Skeletal muscle tissue (tissue), 5 donors: ENCODE measurements at places on chromosomes 3 and 15. TPM values are rescaled to one million over a fixed set of nuclear protein-coding genes. Genes with fewer than 3 reads are reported as not detected.

The CILP gene
- 38.1 TPM for total RNA-seq

The FBN1 gene
- total RNA-seq, result 439 TPM

The GABRR3 gene
- total RNA-seq, result not detected

The C3orf85 gene
- not detected for total RNA-seq

The C3orf80 gene
- total RNA-seq, result not detected

The GPR149 gene
- total RNA-seq, result not detected

The SCN11A gene
- total RNA-seq, result 2.6 TPM

The MRPS25 gene
- total RNA-seq, result 8.4 TPM

The OR5K2 gene
- total RNA-seq, result not detected

The PRTG gene
- 4.7 TPM for total RNA-seq

The CLEC3B gene
- total RNA-seq, result 129 TPM

The UNC45A gene
- 30.3 TPM for total RNA-seq

The SQOR gene
- 11.5 TPM for total RNA-seq

The WDR49 gene
- 5.7 TPM for total RNA-seq

The AMT gene
- total RNA-seq, result 2.6 TPM

The CAV3 gene
- 222 TPM for total RNA-seq

The CLRN1 gene
- total RNA-seq, result not detected

The CYP1A2 gene
- total RNA-seq, result not detected

The ZMAT3 gene
- total RNA-seq, result 5.2 TPM

The CIAO2A gene
- 54.8 TPM for total RNA-seq

The MEX3B gene
- total RNA-seq, result 11.0 TPM

The GAP43 gene
- total RNA-seq, result 1.0 TPM

The TMCO5A gene
- not detected for total RNA-seq

The JAGN1 gene
- total RNA-seq, result 35.0 TPM

The SH2D7 gene
- total RNA-seq, result not detected

The GOLGA8R gene
- total RNA-seq, result 3.1 TPM

The UTS2B gene
- total RNA-seq, result not detected

The HDC gene
- 2.1 TPM for total RNA-seq

The GALNT15 gene
- total RNA-seq, result 3.7 TPM

The CXCR6 gene
- total RNA-seq, result not detected

The PARP15 gene
- 2.6 TPM for total RNA-seq

The CSPG5 gene
- 1.0 TPM for total RNA-seq

The ROPN1 gene
- total RNA-seq, result not detected

The MFN1 gene
- total RNA-seq, result 51.1 TPM
